ENCODE measurements at places on chromosomes 4 and X. TPM values are rescaled to one million over a fixed set of nuclear protein-coding genes. Genes with fewer than 3 reads are reported as not detected.

DNA sequence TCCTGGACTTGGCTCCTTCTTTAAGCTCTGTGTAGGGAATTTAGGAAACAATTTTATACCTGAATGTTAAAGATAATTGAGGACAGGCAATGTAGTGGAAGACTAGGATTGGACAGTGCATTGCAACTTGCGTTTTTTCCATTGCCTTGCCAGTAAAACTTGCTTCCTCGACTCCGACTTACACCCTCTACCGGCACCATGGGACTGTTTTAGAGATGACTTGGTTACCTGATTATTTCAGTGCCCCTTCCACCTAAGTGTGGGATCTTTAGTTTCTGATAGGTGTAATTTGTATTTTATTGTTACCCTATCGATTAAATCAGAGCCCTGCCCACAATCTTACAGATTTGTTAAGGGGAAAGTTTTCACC lies 1.2 kb downstream of the PRPS1 start:
- DNase-seq = no peak

DNA sequence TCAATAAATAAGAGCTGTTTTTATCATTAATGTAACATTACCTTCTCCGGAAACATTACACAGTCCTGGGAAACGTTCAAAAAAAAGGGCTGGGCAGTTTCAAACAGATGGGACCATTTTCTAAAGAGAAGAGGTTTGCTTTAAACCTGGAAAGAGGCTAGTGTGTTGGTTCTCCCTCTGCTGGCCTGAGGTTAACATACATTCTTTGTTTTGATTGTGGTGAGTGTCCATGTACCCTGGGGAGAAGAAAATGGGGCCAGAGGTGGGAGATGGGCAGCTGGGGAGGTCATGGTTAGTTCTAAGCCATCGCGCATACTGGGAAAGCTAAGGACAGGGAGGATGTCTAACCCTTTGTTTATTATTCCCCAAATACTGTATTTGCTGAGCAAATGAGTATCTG lies 194.7 kb downstream of the CPEB2 start:
- peak; percentile 32 for DNase-seq

TAF7L gene
- 0.25 TPM for total RNA-seq

RNF150 gene
- total RNA-seq = 23.3 TPM

DNA sequence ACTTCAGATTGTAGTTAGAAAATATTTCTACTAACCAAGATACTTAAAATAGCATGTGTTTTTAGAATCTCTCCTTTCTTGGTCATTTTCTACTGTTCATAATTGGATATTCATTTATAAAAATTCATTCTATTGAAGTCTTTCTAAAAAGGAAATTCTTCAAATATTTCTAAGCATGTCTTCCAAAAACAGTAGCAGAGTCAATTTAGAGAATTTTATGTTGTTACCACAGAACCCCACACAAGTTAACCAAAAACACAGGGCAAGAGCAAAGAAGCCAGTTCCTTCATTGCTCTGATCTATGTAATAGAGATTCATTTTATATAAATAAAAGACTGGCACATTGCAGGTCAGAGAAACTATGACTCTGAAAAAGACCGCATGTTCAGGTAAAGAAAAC lies 345.1 kb upstream of the PITX2 start:
- DNase-seq = no peak

- no peak for DNase-seq
These were observed 59.8 kb upstream of the LGI2 start for GRCh38 chr4:25090516-25090915.

GRCh38 chr4:131061734-131062133 lies 1965.8 kb downstream of the C4orf33 start:
- DNase-seq = no peak

- no peak for DNase-seq
These were observed 159.3 kb downstream of the SH3KBP1 start for GRCh38 chrX:19727887-19728648.

GLRB gene
- total RNA-seq = 2.0 TPM

BEX5 gene
- total RNA-seq = 3.6 TPM

AKAP14 gene
- not detected for total RNA-seq

- DNase-seq = no peak
These were observed 32.3 kb downstream of the PRDM8 start for GRCh38 chr4:80229590-80229989.

GRCh38 chr4:110034026-110034393 lies 121.3 kb downstream of the EGF start:
- no peak for DNase-seq

All from glutamatergic neuron (in vitro differentiated cells).